CD4-positive, alpha-beta T cell treated with Interleukin-21 for 1 hour (primary cell): ENCODE measurements at places on chromosomes 1 and 21.
A peak's percentile ranks its signal among the peaks of the same experiment; 100 is the strongest.

DNA sequence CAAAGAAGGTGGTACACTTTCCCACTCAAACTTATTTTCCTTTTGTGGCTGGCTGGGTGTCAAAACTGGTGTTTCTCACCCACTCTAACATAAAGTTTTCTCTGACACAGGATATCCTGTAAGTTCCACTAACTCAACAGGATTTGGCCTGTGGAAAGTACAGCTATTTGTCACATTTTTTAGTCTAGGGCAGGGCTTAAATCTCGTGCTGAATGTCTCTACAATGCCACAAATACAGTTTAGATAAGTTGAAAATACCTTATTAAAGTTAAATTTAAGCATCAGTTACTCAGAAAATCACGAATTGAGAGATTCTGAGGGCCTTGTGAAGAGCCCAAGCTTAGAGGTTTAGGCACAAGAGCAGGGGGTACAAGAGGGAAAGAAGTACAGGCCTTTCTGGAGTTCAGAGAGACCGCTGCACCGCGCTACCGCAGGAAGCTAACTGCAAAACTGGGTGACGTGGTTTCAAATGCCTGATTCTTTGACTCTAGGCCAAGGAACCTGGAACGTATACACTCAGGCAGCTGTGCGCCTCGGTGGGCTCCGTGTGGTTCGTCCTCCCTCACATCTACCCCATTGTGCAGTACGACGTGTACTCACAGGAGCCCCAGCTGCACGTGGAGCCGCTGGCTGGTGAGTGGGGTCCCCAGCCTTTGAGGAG lies 23.4 kb upstream of the PWP2 start:
- peak; percentile 71 for DNase-seq

GRCh38 chr1:21605964-21606705 lies 63.0 kb downstream of the RAP1GAP start:
- DNase-seq = no peak

DNA sequence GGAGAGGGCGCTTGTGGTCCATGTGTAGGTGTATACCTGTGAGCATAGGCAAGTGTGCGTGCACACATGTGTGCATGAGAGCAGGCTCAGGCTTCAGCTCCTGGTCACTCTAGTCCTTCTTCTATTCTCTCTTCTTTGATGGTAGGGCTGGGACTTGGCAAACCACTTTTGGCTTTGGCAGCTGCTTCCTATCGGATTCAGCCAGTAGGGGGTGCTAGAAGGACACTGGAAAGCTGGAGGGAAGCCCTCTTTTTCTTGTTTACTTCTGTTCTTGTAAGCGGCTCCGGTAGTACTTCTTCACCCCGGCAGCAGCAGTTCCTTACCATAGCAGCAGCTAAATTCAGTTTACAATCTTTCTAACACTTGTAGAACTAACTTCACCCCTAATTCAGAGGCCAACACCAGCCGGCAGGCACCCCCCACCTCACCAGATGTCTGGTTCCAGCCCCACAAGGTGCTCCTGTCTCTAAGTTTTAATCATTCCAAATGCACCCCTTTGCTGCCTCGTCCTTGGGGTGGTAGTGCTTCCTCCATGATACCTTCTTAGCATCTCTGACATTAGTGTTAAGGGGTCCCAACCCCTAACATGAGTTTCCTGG lies 25.1 kb downstream of the NENF start:
- peak; percentile 60 for DNase-seq

- DNase-seq = no peak
Measured at GRCh38 chr1:93331412-93331811, 14.3 kb upstream of the DR1 start.

DNA sequence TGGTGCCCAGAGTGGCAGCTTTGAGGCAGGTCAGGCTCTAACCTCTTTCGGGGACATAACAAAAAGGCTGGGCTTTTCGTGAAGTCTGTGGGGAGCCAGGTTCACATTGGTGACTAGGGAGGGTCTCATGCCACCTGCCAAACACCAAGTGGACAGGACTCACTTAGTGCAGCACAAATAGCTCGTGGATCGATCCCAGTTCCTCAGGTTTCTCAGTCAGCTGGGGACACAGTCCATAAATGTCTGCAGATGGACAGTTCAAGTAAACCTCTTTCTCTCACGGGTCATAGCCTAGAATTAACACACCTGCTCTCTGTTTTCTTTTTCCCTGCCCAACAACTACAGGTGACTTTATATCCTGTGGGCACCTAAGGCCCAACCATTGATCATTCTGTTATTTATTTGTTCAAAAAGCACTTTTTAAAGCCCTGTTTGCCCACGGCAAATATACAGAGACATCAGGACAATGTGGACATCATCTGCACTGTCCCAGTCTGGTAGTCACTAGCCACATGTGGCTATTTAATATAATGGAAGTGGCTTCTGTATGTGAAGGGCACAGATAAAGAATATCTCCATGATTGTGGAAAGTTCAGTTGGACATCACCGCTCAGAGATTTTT lies 53.5 kb downstream of the CAPN2 start:
- DNase-seq = no peak

DNA sequence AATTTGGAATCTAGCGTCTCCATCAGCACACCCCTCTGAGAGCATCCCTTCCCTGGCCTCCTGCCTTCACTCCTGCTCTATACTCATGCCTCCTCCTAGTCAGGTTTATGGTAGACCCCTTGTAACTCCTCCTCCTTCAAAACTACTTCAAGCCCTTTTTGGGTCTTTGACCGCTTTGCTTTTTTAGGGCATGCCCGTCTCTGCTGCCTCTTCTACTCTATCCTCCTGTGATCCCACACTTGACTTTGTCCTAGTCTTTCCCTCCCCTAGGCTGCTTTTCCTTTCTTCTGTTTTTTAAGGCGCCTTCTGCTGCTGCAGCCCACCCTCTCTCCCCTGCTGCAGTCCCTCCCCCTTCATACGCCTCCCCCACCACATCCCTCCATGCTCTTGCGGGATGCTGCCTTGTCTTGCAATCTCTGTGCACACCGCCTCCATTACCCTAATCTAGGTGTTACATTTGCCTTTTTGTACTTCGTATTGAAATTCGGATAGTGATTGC lies 1.5 kb downstream of the SNX27 start:
- no peak for DNase-seq

DNA sequence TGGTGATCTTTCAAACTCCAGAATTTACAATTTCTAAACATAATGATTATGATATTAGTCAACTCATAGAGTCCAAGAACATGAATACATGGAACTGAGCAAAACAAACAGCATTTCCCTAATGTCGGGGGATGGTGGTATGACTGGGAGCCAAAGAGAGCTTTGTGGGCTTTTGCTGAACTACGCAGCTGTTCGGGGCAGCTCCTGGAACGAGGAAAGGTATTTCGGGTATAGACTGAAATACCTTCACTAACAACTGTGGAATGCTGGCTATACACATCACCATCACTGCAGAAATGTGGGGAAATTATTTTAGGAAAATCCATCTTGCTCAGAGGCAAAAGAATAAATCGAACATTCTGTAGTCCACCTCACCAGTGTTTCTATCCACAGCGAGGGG lies 30.2 kb upstream of the VPS26C start:
- no peak for DNase-seq

GRCh38 chr1:207849646-207850045 lies 61.3 kb downstream of the CD34 start:
- no peak for DNase-seq

DNA sequence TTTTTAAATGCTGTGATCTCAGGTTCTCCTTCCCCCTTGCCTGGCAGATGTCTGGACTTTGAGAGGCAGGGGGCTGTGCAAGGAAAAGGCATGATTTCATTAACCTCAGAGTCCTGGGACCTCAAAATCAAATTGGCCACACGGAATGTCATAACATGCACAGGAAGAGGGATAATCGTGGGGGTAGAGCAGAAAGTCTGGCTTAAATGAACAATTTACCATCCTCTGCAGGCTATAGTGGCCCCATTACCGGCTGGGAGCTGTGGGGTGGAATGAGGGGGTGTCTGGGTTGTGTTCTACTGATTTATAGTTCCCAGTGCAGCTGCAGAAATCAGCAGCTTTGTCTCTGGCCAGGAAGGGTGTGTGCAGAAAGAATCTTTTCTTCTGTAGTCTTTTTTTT lies 10.8 kb downstream of the OPRD1 start:
- no peak for DNase-seq

DNA sequence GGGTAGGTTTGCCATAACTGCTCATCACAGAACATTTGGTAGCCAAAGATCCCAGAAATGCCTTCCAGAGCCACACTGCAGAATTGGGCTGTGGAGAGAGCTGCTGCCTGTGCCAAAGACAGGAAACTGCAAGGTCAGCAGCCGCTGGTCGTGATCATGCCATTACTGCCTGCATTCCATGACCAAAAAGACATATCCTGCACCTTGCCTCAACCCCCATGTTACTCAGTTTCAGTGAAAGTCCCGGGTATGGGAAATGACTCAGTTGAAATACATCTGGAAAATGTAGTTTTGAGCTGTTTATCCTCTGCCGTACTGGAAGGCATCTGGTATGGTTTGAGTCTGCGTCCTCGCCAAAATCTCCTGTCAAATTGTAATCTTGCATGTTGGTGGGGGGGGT lies 161.7 kb downstream of the FCRL5 start:
- no peak for DNase-seq
